ENCODE measurements at places on chromosomes 12 and 14. TPM values are rescaled to one million over a fixed set of nuclear protein-coding genes. Genes with fewer than 3 reads are reported as not detected.

Gene B4GALNT1
- 2.4 TPM for polyA plus RNA-seq

Gene RILPL2
- 2.8 TPM for polyA plus RNA-seq

Gene GALNT16
- polyA plus RNA-seq = 56.5 TPM

Gene EID3
- 0.48 TPM for polyA plus RNA-seq

Gene DLGAP5
- polyA plus RNA-seq = 0.07 TPM

Gene BIN2
- 1.2 TPM for polyA plus RNA-seq

Gene SIX1
- polyA plus RNA-seq = 0.04 TPM

Gene RGS6
- 1.2 TPM for polyA plus RNA-seq

Gene EML1
- 11.0 TPM for polyA plus RNA-seq

Gene RNFT2
- polyA plus RNA-seq = 0.46 TPM

Gene ETNK1
- 17.1 TPM for polyA plus RNA-seq

Gene TCL1B
- not detected for polyA plus RNA-seq

Gene DHRS7
- 38.1 TPM for polyA plus RNA-seq

Gene ESPL1
- 0.29 TPM for polyA plus RNA-seq

All from heart right ventricle (tissue), 16 donors.